B cell (primary cell): ENCODE measurements at places on chromosomes 4 and X. TPM values are rescaled to one million over a fixed set of nuclear protein-coding genes. Genes with fewer than 3 reads are reported as not detected.

GRCh38 chr4:26174027-26174426, 146.8 kb upstream of the RBPJ start:
- H3K27ac ChIP-seq, result no peak overlapping the region
- H3K4me3 ChIP-seq, result no peak overlapping the region
- DNase-seq, result no peak
- no peaks in the 10 kb centered on the region for H3K36me3 ChIP-seq

GRCh38 chrX:148609515-148610327, 109.3 kb downstream of the AFF2 start:
- no peaks in the 10 kb centered on the region for H3K27me3 ChIP-seq
- H3K4me3 ChIP-seq, result peak overlapping the region; percentile 41
- H3K27ac ChIP-seq, result peak overlapping the region; percentile 77
- peaks cover 18% of the 10 kb centered on the region for H3K4me1 ChIP-seq

GRCh38 chrX:15298201-15298600, 17.2 kb downstream of the ASB11 start:
- no peaks in the 10 kb centered on the region for H3K4me1 ChIP-seq
- H3K4me3 ChIP-seq, result no peak overlapping the region
- H3K27me3 ChIP-seq, result no peaks in the 10 kb centered on the region
- H3K36me3 ChIP-seq, result no peaks in the 10 kb centered on the region

- no peaks in the 10 kb centered on the region for H3K36me3 ChIP-seq
- no peak for DNase-seq
- no peaks in the 10 kb centered on the region for H3K27me3 ChIP-seq
- no peak overlapping the region for H3K27ac ChIP-seq
- H3K4me1 ChIP-seq, result peaks cover 3% of the 10 kb centered on the region
- no peak overlapping the region for H3K4me3 ChIP-seq
These were observed 3.6 kb upstream of the RNF175 start for GRCh38 chr4:153763404-153763803.

- no peaks in the 10 kb centered on the region for H3K4me1 ChIP-seq
- H3K27ac ChIP-seq, result no peak overlapping the region
- no peak for DNase-seq
- H3K27me3 ChIP-seq, result no peaks in the 10 kb centered on the region
- no peak overlapping the region for H3K4me3 ChIP-seq
- H3K36me3 ChIP-seq, result no peaks in the 10 kb centered on the region
These were observed 48.7 kb upstream of the SLC4A4 start for GRCh38 chr4:71290074-71290473.

GRCh38 chrX:1658071-1658491, 43.2 kb downstream of the ASMT start:
- peak overlapping the region; percentile 75 for H3K27ac ChIP-seq
- no peaks in the 10 kb centered on the region for H3K27me3 ChIP-seq
- H3K36me3 ChIP-seq, result peaks cover 5% of the 10 kb centered on the region

- H3K4me1 ChIP-seq, result no peaks in the 10 kb centered on the region
- DNase-seq, result no peak
- no peaks in the 10 kb centered on the region for H3K36me3 ChIP-seq
- H3K4me3 ChIP-seq, result no peak overlapping the region
These were observed 181.4 kb upstream of the RBPJ start for GRCh38 chr4:26139310-26139924.

GRCh38 chr4:53514509-53514908, 76.8 kb downstream of the LNX1 start:
- no peak for DNase-seq
- no peak overlapping the region for H3K4me3 ChIP-seq
- H3K27ac ChIP-seq, result no peak overlapping the region
- no peaks in the 10 kb centered on the region for H3K36me3 ChIP-seq
- no peaks in the 10 kb centered on the region for H3K27me3 ChIP-seq

DNA sequence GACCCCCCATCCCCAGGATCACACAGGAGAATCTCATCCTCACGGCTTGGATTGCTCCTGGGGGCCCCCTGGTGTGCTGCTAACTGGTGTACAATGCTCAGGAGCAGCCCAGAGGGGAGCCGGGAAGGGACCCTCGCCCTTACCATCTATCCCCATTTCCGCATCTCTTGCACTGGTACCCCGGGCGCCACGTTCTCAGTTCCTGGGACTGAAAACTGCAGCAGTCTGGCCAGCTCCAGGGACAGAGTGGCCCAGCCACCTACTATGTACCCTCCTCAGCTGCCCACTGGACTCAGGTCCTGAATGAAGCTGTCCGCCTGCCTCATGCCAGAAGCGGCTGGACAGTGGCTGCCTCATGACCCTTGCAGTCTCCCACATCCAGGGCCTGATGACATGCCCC, 2.7 kb downstream of the SMIM10L2A start:
- no peak overlapping the region for H3K27ac ChIP-seq
- H3K4me3 ChIP-seq, result no peak overlapping the region
- no peaks in the 10 kb centered on the region for H3K4me1 ChIP-seq
- H3K36me3 ChIP-seq, result no peaks in the 10 kb centered on the region
- no peaks in the 10 kb centered on the region for H3K27me3 ChIP-seq
- no peak for DNase-seq

- no peaks in the 10 kb centered on the region for H3K4me1 ChIP-seq
- no peak overlapping the region for H3K27ac ChIP-seq
- H3K4me3 ChIP-seq, result no peak overlapping the region
- H3K36me3 ChIP-seq, result no peaks in the 10 kb centered on the region
These were observed 857.9 kb upstream of the HTR2C start for GRCh38 chrX:113726009-113726408.

- no peaks in the 10 kb centered on the region for H3K36me3 ChIP-seq
- H3K27ac ChIP-seq, result no peak overlapping the region
- no peaks in the 10 kb centered on the region for H3K4me1 ChIP-seq
- no peak overlapping the region for H3K4me3 ChIP-seq
These were observed 30.0 kb upstream of the SLC9A7 start for GRCh38 chrX:46788902-46789301.

DNA sequence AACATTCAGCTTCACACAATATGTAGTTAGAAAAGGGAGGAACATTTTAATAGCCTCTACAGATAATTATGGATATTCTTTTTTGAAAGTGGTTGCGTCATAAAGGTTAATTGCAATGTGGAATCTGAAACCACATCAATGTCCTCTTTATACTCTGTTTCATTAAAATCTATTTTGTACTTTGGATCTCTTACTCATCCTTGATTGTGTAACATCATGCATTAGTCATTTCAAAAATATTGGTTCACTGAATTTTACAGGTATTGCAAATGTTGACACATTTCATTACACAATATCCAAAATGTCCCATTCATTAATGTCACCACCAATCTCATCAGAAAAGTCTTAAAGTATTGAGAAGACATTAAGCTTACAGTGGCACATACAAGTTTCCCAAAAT, 62.7 kb upstream of the USP9X start:
- H3K4me3 ChIP-seq, result no peak overlapping the region
- no peaks in the 10 kb centered on the region for H3K27me3 ChIP-seq
- no peaks in the 10 kb centered on the region for H3K4me1 ChIP-seq
- no peak for DNase-seq

Gene SH2D1A
- total RNA-seq, result not detected in 2 replicates

Gene CXCL1
- not detected in 2 replicates for total RNA-seq

Gene GUCY1A1
- 0.10 and 0.25 TPM in 2 replicates for total RNA-seq

Gene SRPK3
- total RNA-seq, result not detected in 2 replicates

Gene UBE2D3
- total RNA-seq, result 261 and 264 TPM in 2 replicates

Gene BMX
- total RNA-seq, result not detected in 2 replicates

Gene FGFRL1
- 28.5 and 28.9 TPM in 2 replicates for total RNA-seq

Gene WFS1
- total RNA-seq, result 6.7 and 7.2 TPM in 2 replicates

Gene RASSF6
- 13.1 and 14.6 TPM in 2 replicates for total RNA-seq
